ENCODE measurements at places on chromosomes 12 and 14.

DNA sequence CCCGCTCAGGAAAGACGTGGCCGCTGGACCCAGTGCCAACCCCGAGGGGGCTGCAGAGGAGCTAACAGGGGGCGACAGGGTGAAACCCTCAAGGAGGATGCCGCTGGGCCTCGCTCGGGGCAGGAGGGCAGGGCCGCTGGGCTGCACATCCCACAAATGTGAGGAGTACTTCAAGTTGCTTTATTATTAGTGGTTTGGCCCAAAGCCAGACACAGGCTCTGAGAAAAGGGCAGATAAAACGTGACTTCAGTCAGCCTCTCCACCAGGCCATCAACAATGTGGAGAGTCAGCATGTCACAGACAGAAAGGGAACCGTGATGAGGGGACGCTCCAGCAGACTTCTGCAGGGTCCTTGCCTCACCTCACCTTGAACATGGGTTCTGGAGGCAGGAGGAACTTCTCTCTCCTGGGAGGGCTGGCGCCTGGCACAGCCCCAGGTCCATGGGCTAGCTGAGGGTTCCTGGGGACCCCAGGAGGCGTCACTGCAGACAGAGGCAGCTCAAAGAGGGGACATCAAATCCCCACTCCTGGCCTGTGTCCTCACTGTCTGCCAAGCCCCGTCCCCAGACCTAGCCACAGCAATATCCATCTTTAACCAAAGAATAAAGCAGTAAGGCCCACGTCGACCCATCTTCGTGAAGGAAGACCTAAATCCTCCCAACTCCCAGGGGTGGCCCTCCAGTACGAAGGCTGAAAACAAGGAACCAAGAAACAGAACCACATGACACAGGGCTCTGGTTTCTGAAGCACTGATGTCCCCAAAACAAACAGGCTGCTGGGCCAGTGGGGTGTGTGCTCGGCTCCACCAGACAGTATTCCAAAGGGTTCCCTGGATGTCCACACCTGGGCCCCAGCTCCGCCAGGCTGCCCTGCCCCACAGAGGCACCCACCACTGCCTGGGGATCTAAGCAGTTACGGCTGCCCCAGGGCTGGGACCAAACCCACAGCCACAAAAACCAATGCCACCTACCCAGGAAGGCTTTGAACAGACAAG is 35.1 kb downstream of the CCDC85C start:
- no peak for DNase-seq

GRCh38 chr12:3718100-3718499 is 34.8 kb downstream of the CRACR2A start:
- no peak for DNase-seq

- DNase-seq: no peak
These were observed 37.3 kb downstream of the AKAP6 start for GRCh38 chr14:32366256-32366879.

GRCh38 chr14:76267322-76268046 is 108.5 kb upstream of the ESRRB start:
- DNase-seq: no peak

GRCh38 chr12:103495469-103496456 is at the start of gene C12orf42:
C12orf42 (minus strand) TSS chr12:103495968; CDS start chr12:103478426, 17,542 bp downstream.
- peak; percentile 28 for DNase-seq

DNA sequence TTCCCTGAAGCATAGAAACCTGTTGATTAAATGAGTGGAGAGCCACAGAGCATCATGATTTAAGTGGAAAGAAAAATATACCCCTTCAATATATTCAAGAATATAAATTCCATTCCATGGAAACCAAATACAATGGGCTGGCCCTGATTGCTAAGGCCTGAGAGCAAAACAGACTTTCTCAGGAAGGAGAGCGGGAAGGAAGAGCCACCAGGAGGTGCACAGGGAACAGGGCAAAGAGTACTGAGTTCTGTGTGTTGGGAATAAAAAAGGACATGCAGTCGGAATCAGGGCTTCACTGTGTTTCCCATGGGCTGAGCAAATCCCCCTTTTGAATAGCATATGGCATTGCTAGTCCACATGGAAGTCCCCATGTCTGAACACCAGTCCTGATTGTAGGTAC is 69.7 kb upstream of the PLEKHG3 start:
- DNase-seq: no peak
